ENCODE measurements at places on chromosomes 5 and 9. TPM values are rescaled to one million over a fixed set of nuclear protein-coding genes. Genes with fewer than 3 reads are reported as not detected.

CCDC187 gene
- total RNA-seq, result not detected

NEUROG1 gene
- total RNA-seq, result not detected

ADGRD2 gene
- total RNA-seq, result not detected

PCDHGB1 gene
- total RNA-seq, result 6.7 TPM
